Neural crest cell (in vitro differentiated cells): ENCODE measurements at places on chromosomes 6 and 20. TPM values are rescaled to one million over a fixed set of nuclear protein-coding genes. Genes with fewer than 3 reads are reported as not detected.
A peak's percentile ranks its signal among the peaks of the same experiment; 100 is the strongest.

NRSN2 gene
- 42.0 and 44.4 TPM in 2 replicates for total RNA-seq

DNA sequence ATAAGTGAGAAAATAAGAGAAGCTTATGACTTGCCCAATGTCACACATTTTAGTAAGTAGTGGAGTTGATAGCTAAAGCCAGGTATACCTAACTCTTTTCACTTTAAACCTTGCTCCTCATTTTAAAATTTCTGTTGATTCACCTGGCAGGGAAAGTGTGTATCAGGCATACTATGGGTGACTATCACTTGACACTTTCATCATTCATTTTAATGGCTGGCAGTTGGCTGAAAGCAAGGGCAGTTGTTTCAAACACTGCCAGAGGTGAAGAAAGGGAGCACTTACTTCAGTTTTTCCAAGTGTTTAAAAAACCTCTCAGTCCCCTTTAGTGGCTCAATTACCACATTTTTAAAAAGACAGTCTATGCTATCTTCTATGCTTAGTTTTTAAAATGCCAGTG lies 78.2 kb upstream of the EMILIN3 start:
- no peak for DNase-seq

DNA sequence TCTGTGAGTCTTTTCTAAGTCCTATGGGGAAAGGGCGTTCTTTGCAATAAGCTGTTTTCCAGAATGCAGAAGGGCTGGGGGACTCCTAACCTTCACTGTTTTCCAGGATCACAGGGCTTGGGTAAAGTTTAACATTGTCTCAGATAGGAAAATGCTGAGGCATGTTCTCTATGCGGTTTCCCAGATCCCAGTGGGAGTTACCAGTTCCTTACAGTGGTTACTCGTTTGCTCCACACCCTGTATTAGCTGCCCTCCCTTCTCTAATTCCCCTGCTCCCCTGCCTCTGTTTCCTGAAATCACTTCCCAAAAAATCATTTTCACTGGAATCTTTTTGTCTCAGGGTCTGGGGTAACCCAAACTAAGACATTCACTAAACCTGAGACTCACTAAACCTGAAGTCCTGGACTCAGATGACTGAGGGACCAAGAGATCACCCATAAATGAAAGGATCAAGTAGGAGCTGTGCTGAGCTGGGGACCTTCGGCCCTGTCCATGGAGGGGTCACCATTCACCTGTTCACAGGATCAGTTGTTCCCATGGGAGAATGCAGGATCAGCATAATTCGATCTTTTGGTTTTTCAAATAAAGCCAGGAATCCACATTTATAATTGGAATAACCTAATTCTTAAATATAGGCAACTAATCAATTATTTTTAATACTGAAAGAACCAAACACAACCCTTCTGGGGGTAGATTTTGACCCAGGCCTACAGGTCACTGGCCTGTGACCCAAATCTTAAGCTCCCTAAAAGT lies 76.2 kb downstream of the ISM1 start:
- no peak for DNase-seq

- no peak for DNase-seq
Observed at GRCh38 chr6:132725947-132726607, 12.2 kb upstream of the VNN1 start.

TAP1 gene
- total RNA-seq = 2.7 and 2.8 TPM in 2 replicates

GRCh38 chr6:151027936-151028838 lies 162.7 kb downstream of the MTHFD1L start:
- no peak for DNase-seq

GRCh38 chr6:30129265-30130178 lies 6.4 kb upstream of the TRIM40 start:
- no peak for DNase-seq

GRCh38 chr6:37024656-37025337 lies 19.3 kb downstream of the FGD2 start:
- DNase-seq = no peak

MYL9 gene
- total RNA-seq = 19.7 and 19.8 TPM in 2 replicates

ARHGAP40 gene
- not detected in 2 replicates for total RNA-seq

DNA sequence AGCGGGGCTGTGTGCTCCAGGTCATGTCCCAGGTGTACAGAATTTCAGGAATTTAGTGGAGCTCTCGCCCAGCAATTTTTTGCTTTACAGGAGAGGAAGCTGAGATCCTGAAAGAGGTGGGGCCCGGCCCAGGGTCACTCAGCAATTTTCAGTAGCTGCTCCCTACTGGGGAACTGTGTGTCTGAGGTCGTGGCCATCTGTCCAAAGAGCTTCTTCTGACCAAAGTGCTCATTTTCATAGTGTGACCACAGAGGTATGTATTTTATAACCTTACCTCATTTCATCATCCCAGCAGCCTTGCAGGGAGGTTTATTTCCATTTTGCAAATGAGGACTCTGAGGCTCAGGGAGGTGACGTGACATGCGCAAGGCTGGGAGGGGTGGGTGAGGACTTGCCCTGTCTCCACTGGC lies 46.3 kb downstream of the FAM209B start:
- no peak for DNase-seq

GRCh38 chr6:20729086-20729485 lies 194.8 kb downstream of the CDKAL1 start:
- no peak for DNase-seq

DNA sequence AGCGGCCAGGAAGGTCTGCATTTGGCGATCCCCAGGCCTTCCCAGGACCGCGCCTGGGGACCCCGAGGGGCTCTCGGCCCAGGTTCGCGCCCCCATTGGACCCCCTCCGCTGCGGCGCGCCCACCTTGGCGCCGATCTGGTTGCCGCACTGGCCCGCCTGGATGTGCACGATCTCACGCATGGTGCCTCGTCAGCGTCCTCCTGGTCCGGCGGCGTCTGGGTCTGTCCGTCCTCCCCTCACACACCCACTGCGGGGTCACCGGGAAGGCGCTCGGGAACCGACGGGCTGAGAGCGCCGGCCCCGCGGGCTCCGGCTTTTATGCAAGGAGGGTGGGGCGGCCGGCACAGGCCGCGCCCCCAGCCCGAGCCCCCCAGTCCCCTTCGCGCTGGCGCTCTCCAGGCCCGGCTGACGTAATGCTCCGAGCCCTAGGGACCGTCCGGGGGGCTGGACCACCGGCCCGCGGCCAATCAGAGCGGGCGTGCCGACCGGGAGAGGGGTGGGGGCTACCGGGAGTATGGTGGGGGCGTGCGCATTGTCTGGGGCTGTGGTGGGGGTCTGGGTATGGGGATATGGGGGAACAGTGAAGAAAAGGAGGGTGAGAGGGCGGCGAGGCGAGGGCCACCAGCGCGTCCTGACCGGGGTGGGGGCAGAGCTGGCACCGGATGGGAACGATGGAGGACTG lies at the start of gene TUBB2B:
TUBB2B (minus strand) TSS at position 291 of the 683 bp plus-strand sequence; CDS start at position 181, 110 bp downstream.
- DNase-seq = peak; percentile 85

- DNase-seq = peak; percentile 44
Observed at GRCh38 chr6:16206595-16207037, 31.8 kb upstream of the GMPR start.

DNA sequence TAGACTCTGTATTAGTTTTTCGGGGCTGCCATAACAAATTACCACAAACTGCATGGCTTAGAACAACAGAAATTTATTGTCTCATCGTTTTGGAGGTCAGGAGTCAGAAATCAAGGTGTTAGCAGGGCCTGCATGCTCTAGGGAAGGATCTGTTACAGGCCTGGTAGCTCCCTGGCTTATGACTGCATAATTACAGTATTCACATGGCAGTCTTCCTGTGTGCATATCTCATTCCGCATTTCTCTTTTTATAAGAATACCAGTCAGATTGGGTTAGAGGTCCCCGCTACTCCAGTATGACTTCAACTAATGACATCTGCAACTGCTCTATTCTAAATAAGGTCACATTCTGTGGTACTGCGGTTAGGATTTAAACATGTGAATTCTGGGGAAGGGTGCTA lies 59.3 kb upstream of the SLC2A12 start:
- DNase-seq = no peak

ARMH2 gene
- not detected in 2 replicates for total RNA-seq

GRCh38 chr6:11622156-11622555 lies 84.6 kb downstream of the TMEM170B start:
- DNase-seq = no peak

GRCh38 chr20:8932192-8933165 lies 136.4 kb upstream of the PLCB4 start:
- DNase-seq = no peak

KIF13A gene
- 34.4 TPM in 2 replicates for total RNA-seq

DNA sequence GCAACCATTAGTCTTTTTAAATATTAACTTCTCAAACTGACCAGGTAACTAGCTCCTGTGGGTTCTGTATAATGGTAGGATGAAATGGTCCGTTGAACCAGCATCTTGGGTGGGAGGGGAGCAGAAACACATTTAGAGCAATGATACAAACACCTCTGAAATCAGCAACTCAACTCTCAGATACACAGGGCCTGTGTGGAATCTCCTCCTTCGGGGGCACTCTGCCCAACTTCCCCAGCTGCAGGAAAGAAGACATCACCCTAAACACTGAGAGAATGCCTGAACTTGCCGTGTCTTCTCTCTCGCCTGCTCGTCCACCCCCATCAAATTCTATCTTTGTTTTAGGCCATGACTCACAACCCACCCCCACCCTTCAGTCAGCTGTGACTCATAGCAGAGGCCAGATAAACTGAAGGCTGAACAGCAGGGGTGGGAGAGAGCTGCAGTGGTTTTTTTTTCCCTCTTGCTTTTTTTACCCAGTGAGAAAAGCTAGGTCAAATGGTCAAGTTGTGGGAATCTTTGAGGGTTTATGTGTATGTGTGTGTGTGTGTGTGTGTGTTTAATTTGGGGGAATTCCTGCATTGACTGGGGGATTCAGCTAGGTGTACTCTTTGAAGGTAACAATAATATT lies 593.4 kb upstream of the JAG1 start:
- no peak for DNase-seq

TBC1D7 gene
- total RNA-seq = 35.4 TPM in 2 replicates

DNA sequence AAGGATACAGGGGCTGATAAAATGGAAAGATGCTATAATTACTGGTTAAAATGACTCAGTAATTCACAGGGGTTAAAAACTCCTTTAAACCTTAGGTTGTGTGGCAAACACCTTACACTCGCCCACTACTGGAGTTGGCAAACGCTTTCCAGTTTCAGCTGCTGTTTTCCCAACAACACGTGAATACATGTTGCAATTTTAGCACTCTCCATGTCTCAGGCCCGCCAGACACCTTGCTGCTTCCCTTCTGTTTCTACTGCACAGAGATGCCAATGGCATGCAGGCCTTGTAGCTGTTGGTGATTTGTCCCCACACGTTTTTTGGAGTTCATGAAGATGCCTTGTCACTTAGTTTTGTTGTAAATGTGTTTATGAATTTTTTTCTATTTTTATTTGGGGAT lies 5.3 kb upstream of the TTPAL start:
- no peak for DNase-seq
